ENCODE measurements at places on chromosomes 4 and X.

DNA sequence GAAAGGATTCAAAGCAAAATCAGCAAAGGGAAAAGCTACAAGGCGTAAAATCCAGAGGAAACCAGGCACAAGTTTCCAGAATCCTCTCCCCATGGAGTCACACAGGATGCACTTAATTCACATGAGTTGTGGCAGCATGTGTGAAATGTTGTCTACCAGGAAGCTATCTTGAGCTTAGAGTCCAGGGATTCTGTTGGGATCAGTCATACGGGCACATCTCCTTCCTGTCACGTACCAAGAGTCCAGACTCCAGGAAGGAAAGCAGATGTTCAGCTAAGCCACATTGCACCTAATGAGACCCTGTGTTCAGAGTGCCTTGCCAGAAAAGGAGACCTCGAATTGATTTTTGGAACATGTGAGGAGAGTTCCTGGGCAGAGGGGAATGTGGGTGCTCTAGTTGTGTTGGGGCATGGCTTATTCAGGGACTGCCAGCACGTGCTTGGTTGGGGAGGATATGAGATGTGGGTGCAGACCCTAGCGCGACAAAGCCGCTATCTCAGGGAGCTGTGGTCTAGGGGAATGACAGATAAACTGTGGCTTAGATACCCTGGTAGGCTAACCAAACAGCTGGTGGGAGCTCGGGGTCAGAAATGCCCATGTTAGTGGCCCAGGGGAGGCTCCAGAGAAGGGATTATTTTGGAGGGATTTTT is 70.0 kb downstream of the EVC start:
- DNase-seq = no peak

DNA sequence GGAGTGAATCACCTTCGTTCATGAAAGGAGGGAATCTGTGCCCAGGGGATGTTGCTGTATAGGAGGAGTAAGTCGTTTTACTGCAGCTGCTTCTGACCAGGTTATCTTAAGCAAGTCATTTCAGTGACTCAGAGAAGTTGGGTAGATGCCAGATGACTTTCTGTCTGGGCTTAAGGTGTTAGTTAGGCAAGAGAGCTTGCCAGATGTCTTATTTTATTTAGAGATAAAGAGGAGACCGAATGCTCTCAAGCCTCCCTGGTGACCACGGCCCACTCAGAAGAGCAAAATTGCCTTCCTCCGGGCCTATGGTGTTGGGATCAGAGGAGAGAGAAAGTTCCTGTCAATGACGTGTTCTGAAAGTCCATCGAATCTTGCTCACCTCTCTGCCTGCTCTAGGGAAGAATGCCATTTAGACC is 16.3 kb upstream of the ZNF827 start:
- peak; percentile 90 for DNase-seq

- DNase-seq = no peak
Observed at GRCh38 chr4:36737691-36738090, 456.3 kb downstream of the DTHD1 start.

- DNase-seq = peak; percentile 20
Observed at GRCh38 chr4:39043861-39044363, 11.7 kb upstream of the TMEM156 start.

- peak; percentile 40 for DNase-seq
Observed at GRCh38 chr4:67087897-67088296, 457.4 kb downstream of the CENPC start.

DNA sequence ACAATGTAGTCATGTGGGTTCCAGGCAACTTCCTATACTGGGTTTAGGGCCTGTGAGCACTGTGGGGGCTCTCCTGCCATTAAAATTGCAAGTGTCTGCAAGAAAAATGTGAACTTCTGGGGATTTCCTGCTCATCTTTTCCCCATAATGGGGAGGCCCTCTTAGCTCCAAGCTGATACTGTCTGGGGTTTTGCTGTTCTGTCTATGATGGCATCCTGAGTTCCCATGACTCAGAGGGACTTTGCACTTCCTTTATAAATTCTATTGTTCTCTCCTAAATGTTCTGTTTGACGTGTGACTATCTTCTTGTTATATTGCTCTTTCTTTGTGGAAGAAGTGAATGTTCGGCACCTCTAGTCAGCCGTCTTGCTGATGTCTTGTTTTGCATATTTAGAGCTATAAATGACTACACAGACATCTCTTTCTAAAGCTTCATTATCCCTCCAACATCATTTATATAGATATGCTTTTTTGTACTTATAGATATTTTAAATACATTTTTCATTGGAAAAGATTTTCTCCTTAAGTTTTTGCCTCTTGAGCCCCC is 465.8 kb downstream of the NAF1 start:
- DNase-seq = no peak

GRCh38 chrX:131054906-131055305 is 3.2 kb upstream of the ARHGAP36 start:
- no peak for DNase-seq

DNA sequence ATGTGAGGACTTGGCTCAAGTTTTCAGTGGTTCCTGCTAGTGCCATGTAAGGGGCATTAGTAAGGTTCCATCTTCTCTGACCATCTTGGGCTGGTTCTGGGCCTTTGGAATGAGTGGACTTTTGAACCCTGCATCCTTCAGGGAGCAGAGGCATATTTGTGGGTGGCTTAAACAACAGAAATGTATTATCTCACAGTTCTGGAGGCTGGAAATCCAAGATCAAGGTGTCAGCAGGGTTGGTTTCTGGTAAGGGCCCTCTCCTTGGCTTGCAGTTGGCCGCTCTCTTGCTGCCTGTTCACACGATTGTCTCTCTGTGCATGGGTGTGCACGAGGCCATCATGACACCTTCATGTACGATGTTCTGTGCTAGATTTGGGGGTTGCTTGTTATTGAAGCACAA is 21.3 kb downstream of the CCKAR start:
- DNase-seq = no peak

DNA sequence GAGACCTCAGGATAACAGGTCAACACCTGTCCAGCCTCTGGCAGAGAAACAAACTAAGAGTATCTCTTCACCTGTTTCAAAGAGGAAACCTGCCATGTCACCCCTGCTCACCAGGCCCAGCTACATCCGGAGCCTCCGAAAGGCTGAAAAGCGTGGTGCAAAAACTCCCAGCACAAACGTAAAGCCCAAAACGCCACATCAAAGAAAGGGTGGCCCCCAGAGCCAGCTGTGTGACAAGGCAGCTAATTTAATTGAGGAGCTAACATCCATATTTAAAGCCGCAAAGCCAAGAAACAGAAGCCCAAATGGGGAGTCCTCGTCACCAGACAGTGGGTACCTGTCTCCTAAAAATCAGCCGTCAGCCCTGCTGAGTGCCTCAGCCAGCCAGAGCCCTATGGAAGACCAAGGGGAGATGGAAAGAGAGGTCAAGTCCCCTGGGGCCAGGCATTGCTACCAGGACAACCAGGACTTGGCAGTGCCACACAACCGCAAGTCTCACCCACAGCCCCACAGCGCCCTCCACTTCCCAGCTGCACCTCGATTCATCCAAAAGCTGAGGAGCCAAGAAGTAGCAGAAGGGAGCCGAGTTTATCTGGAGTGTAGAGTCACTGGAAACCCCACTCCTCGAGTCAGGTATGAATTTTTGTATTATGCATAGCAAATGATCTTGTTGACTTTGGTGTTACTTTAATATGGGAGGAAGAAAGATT is 15.1 kb downstream of the PALLD start:
- no peak for DNase-seq

- no peak for DNase-seq
Observed at GRCh38 chr4:80798082-80798481, 232.4 kb upstream of the BMP3 start.

DNA sequence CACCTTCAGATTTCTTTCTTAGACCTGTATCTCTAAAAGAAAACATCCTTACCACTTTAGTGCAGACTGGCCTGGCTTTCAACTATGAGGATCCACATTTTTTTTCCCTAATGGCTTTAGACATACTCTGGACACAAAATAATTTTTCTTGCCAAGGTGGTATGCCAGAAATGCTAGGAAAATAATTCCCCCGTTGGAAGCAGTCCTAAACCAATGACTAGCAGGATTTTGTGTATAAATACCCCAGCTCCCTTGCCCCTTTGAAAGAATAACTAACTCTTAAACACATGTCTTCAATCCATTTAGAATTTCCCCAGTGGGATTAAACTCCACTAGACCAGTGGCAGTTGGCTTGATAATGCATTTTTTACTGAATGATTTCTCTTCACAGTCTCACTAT is 500.5 kb upstream of the FTHL17 start:
- no peak for DNase-seq

- no peak for DNase-seq
Observed at GRCh38 chr4:136441629-136442282, 1090.5 kb downstream of the PCDH18 start.

DNA sequence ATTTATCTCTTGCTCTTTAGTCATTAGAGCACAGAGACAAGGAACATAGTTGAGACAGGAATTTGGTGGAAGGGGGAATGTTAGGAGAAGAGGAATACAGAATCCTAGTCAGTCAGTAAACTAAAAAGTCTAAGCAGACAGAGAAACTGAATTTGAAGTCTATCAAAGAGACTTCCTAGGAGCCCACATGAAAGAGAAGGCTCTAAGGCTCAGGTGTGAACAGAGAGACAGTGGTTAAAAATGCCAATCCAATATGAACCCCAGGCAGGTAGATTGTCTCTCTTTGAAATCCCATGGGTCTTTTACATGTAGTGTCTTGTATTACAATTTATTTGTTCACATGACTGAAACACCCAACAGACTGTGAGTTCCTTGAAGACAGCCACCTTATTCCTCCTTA is 77.8 kb upstream of the NFKB1 start:
- no peak for DNase-seq

DNA sequence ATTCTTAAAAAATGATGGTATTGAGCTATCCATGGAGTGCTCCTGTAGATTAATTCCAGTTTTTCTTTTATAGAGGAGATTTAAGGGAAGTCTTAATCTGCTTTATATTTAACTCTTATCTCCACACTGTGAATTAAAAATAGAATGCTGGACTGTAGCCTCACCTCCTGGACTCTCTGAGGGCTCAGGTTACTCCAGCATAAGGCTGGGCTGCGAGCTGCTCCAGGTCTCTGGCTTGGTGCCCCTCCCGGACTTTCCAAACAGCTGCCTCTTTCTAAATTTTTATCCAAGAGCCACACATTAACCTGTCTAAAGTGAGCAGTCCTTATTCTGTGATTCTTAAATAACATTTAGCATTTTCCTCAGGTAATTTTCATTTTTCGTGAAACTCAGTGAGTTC is 218.7 kb upstream of the JADE1 start:
- DNase-seq = no peak

DNA sequence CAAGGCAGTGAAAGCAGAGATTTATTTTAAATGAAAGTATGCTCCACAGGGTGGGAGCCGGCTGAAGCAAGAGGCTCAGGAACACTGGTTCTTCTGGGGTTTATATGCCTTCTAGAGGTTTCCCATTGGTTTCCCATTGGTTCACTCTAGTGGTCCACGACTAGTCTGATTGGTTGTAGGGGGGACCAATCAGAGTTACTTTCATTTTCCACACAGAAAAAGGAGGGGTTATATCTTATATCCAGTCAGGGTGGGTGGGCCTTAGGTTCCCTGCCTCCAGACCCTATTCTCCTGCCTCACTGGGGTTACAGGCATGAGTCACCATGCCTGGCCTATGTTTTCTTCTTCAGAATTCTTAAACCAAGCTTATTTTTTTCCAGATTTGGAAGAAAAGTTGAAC is 101.6 kb downstream of the KLHL8 start:
- no peak for DNase-seq

GRCh38 chr4:58411904-58412303 is 1301.7 kb upstream of the IGFBP7 start:
- no peak for DNase-seq

GRCh38 chr4:112098841-112099530 is 46.3 kb upstream of the FAM241A start:
- DNase-seq = no peak

Measured in small intestine (tissue), 16 donors.